ENCODE measurements at places on chromosomes 2 and 18.

DNA sequence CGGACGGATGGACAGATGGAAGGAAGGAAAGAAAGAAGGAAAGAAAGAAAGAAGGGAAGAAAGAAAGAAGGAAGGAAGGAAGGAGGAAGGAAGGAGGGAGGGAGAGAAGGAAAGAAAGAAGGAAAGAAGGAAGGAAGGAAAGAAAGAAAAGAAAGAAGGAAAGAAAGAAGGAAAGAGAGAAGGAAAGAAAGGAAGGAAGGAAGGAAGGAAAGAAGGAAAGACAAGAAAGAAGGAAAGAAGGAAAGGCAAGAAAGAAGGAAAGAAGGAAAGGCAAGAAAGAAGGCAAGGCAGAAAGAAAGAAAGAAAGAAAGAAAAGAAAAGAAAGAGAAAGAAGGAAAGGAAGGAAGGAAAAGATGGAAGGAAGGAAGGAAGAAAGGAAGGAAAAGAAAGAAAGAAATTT, 162.5 kb upstream of the DNMT3A start:
- no peak for DNase-seq

DNA sequence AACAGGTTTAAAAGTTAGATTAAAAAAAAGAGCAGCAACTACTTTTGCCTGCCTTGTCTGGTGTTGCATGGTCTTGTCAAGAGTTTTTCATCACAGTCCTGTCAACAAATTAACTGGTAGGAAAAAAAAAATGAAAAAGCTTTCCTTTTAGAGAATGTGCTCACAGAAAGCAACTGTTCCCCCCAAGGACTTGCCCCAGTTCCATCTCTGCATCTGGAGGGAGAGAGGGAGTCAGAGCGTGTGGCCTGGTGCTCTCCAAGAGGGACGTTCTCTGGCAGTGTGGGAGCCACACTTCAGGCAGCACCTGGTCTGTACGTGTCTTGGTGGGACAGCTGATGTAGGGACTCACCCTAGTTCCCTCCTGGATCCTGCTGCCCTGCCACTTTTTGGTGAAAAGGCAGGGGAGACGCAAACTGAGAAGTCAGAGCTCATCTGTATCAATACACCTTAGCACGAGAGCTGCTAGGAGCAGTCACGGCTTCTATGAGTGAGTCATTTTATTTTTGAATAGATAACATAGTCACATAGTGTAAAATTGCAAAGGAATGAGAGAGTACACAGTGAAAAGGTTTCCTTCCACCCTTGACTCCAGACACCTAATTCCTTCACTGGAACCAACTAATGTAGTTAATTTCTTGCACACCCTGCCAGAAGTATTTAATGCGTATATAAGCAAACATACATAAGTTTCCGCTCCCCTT, 172.5 kb upstream of the MGAT5 start:
- no peak for DNase-seq

DNA sequence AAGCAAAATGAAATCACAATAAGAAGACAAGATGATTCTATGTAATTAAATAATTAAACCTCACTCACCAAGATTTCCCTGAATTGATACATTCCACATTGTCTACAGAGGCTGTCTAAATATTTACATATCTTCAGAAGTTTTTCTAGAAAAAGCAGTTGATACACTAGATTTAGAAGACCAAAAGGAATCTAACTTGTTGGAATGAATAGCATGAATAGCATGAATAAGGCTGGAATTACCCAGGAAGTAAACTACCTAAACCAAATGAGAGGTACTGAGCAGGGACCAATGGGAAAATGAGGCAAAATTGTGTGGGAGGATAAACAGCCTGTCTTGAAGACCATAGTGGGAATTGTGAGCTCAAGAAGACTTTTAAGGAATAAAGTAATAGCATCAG, 479.7 kb downstream of the TXNL1 start:
- no peak for DNase-seq

DNA sequence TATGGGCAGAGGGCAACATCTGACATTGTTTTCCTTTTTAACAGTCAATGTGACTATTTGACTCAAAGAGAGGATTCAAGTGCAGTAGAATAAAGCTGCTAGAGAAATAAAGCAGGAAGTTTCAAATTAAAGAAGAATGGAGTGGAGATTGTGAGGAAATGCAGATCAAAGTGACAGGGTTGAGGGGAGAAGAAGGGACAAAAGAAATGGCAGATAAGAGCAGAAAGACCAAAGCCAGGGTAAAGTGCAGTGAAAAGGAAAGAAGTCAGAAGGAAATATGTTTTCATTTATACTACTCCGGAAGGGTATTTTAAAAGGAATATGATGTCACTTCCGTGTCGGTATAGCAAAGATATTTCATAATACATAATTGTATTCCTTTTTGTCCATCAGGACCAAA, 297.5 kb upstream of the CRIM1 start:
- DNase-seq: no peak

GRCh38 chr18:58668897-58669296, 2.4 kb upstream of the MALT1 start:
- DNase-seq: no peak

GRCh38 chr2:234904785-234905184, 47.0 kb upstream of the SH3BP4 start:
- DNase-seq: no peak

DNA sequence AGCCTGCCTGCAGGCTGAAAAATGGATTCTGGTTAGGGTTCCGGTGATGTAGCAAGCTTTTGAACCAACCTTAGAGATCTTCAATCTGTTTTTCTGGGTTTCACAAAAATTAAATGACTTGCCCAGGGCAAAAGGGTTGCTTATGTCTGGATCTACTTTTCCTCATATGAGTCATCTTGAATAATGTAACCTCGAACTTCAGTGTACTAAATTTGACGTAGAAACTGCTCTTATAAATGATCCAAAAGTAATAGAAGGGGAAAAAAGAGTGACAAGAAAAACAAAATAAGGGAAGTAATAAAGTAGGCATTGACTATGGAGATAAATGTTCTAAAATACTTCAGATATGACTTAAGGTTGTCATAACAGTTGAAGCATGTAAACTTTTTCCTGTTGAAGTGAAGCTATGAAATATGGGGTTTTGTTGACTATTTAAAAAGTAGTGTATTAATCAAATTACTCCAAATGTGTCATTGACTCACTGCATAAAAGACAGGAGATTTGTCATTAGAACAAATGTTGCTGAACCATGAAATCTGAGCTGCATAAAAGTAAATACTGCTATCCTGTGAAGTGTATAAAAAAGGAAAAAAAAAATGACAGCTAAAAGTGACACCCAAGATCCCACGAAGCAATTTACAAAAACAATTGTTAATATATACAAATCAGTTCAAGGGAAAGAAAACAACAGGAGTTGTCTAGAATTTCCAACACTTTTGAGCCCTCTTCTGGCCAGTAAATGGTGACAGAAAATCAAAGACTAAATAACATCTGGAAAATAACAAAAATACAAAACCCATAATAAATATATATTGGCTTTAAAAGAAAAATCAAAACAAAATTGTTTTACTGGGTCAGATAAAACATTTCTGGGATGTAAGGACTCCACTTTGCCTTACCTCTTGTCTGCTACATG, 103.6 kb upstream of the SERPINE2 start:
- no peak for DNase-seq

DNA sequence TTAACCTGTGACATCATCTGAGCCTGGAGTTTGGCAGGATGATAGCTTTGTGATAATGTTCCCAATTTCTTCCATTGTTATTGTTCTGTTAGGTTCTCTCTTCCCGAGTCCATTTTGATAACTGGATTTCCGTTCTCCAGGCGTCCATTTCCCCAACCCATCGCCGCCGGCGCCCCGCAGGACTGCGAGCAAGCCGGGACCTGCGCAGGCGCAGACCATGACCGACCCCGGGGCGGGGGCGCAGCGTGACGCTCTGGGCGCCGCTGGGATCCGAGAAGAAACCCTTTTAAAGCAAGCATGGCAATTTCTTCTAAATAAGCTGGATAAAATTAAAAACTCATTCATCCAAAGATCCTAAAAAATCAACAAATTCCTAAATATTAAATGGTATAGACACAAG, at the start of gene SLC25A52:
Gene SLC25A52 (minus strand): TSS at position 186 of the 400 bp plus-strand sequence. CDS start 219 bp downstream, outside the sequence.
- no peak for DNase-seq

GRCh38 chr2:22273853-22274252, 1111.1 kb upstream of the KLHL29 start:
- DNase-seq: no peak

DNA sequence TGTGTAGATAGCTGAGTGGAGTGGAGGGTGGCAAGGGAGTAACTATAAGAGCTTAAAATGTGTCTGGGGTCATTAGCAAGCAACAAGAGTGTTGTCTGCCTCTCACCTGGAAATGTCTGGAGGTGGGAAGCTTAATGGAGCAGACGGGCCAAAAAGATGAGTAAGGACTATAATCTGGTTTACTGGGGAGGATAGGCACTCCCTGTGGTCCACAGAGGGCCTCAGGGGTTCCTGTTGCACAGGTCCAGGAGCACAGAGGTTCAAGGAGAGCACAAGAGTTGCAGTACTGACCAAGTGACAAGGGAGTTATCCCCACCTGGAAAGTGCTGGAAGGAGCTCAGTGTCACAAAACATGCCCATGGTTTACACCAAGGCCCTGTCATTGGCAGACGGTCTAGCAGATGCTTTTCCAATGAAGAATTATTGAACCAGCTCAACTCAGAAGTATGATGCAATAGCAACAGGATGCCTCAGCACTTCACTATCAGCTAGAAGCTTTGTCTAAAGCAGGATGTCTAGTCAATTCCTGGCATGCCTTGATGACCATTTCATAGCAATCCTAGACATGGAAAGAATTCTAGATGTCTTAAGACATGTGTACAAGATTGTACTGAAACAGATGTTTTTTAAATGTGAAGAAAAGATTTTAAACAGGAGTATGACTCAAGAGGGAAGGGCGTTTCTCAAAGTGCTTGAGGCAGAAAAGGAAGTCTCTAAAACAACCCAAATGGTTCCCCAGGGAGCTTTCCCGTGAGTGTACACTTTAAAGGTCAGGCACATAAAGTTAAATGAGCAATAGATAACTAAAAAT, 62.9 kb upstream of the SERPINE2 start:
- DNase-seq: no peak

DNA sequence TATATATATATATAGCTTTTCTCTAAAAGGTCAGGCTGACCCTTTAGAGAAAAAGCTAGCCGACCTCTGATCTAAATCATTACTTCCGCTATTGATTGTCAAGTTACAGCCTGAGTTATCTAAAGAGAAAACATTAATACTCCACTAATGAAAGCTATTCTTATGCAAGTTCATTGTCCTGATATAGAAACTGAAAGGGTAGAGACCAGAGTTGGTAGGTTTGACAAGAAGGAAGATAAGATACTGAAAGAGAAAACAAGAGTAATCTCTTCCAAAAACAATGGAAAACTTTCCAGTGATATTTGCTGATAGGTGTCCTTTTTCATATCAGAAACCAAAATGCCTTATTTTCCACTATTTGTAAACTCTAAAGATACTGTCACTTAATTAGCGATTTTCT, 62.8 kb upstream of the SLC39A10 start:
- DNase-seq: no peak

Measured in iPS DF 6.9 (cell line).